ENCODE measurements at places on chromosomes 16 and 17.
A peak's percentile ranks its signal among the peaks of the same experiment; 100 is the strongest.

DNA sequence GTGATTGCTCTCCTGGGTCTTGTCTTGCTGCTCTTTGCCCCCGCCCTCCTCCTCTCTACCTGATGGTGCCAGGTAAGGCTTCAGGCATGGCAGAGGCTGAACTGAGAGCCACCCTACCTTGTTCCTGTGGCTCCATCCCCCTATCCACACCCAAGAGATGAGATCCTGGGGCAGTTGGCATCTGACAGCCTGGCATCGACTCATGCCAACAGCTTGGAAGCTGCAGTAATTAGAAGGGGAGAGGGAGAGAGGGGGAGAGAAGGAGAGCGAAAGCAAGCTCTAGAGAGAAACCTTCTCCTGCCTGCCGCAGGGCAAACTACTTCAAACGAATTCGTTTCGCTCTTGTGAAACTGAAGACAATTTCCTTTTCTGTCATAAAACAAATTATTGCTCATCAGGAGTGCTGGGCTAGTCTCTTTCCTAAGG, 13.8 kb upstream of the SP6 start:
- DNase-seq, result no peak

- peak; percentile 73 for DNase-seq
Observed at GRCh38 chr17:81926451-81927151, 934 bp downstream of the MAFG start.

DNA sequence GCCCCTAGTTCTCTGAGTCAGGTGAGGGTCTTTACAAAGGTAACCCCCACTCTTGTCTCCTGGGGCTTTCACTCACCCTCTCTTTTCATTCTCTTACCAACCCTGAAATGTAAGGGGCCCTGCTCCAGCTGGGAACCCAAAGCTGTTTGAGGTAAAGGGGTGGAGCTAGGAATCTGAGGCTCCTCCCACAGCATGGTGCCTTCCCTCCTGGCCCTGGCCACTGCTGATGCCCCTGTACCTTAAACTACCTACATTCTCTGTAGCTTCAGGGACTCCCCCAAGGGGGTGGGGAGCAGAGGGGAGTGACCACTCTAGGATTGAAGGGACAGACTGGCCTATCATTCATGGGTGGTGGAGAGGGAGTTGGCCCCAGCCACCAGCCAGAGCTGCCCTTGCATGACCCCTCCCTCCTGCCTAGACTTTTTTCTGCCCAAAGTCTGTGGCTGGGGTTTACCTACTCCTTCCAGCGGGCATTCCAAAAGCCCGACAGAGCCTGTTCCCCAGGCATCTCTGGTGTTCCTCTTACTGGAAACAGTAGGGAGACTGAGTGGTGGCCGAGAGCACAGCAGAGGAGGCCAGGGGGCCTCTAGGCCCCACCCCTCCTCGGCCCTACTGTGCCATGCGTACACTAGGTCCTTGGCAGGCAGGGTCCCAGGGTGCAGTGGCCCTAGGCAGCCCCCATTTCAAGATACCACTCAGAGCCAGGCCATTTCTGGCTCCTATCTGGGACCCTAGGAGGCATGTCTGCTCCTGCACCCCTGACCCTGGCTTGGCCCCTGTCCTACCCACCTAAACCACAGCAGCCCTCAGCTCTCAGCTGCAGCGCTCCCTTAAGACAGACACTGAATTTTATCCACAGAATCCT, 9.5 kb downstream of the DOK4 start:
- no peak for DNase-seq

- DNase-seq, result peak; percentile 36
Observed at GRCh38 chr17:80453126-80453997, 23.0 kb downstream of the NPTX1 start.

DNA sequence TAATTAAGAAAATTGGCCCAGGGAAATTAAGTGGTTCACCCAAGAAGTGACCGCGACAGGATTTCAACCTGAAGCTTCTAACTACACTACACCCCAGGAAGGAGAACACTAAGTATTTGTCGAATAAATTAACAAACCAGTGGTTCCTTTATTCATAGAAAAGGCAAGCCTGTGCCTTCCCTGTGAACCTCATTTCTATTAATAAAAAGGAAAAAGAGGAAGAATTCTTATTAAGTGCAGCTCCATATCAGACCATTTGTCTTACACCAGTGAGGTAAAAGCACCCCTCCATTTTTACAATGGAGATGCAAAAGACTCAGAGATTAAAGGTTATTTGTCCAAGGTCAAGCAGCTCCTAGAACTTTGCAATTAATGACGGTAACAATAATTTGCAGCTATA, 1.7 kb downstream of the COPS3 start:
- DNase-seq, result no peak

DNA sequence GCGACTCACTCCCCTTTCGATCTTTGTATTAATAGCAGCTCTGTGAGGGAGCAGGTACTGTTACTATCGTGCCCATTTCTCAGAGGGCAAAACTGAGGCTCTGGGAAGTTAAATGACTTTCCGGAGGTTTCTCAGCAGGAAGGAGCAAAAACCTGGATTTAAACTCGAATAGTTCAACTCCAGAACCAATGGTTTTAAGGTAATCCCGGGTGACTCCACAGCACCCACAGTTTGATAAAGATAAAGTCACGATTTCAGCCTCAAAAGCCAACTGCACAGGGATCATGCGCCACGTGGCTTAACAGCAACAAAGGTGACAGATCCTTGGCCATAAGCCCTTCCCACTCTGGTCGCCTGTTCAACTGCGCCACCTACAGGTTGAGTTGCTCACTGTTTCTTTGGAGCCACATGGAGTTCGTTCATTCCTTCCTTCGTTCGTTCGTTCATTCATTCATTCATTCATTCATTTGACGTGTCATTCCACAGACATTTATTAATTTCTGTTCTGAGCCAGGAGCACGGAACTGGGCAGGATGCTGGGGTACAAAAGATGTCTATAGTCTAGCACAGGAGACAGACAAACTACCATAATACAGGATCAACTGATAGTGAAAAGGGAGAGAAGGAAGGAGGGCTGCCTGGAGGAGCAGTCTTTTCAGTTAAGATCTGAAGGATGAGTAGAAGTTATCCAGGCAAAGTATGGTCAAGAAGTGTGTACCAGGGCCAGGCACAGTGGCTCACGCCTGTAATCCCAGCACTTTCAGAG, 134.8 kb downstream of the HS3ST2 start:
- peak; percentile 72 for DNase-seq

- no peak for DNase-seq
Observed at GRCh38 chr16:81558444-81559175, 114.0 kb downstream of the CMIP start.

GRCh38 chr17:29909236-29910003, 20.6 kb downstream of the SSH2 start:
- no peak for DNase-seq

GRCh38 chr16:11742093-11742535, 543 bp downstream of the TXNDC11 start:
- DNase-seq, result peak; percentile 35

DNA sequence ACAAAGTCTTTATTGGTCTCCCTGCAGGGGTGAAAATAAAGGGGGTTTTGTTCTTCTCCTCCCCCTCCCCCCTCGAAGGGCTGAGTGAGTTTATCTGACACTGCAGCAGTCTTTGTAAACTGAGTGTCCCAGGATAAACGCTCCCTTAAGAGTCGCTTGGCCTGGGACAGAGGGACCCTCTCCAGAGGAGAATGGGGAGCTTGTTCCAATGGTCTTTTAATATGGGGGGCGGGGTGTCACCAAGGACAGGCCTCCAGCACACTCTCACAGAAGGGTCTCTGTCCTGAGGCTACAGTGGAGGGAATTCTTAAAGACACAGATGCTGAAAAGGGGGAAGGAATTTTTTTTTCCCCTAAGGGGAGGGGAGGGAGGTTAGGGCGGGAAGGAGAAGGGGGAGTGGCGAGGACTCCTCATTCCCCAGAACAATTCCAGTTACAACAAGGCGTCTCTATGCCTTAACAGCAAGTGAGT, 455.5 kb downstream of the SOX9 start:
- no peak for DNase-seq

- DNase-seq, result no peak
Observed at GRCh38 chr16:88358023-88358420, 24.7 kb upstream of the ZNF469 start.

DNA sequence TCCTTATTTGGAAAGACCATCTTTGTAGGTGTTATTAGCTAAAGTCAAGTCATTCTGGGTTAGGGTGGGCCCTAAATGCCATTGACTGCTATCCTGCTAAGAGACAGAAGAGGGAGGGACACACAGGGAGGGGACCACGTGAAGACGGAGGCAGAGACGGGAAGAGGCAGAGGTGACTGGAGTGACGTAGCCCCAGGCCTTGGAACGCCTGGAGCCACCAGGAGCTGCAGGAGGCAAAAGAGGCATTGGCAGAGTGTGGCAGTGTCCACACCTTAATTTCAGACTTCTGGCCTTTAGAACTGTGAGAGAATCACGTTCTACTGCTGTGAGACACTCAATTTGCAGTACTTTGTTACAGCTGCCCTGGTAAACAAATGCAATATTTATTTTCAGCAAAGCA, 13.3 kb downstream of the AFMID start:
- no peak for DNase-seq

Measured in RKO (cell line).